Stimulated activated CD4-positive, alpha-beta T cell treated with anti-CD3 and anti-CD28 coated beads, Interleukin-15, amount 100 ng/mL, for 24 hours (primary cell): ENCODE measurements at places on chromosomes 5 and 9.

DNA sequence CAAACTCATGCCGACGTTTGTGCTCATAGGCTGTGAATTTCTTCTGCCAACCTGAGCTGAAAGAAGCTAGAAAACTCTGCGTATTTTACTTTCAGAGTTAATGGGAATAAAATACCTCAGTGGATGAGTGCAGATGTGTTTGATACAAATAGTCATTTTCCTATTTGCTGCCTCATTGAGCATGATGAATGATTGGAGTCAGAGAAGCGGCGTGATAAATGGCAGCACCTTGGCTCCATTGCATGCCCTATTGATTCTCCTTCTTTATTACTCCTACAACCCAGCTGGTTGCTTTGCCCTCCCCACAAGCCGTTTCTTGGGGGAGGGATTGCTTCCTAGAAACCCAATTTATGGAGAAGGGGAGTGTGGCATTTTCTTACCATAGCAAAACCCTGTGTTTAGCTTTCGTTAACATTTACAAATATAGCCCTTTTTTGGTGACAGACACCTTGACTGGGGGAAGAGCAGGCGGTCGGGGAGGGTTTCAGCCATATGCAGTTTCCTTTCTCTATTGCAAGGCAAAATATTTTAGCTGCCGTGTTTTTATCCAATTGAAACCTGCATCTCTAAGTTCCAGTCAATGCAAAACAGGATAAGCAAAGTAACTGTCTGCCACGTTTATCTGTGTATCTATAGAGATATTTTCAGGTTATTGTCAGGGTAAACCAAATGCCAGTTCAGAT, 93.1 kb upstream of the TBCA start:
- DNase-seq = no peak

- no peak for DNase-seq
Observed at GRCh38 chr9:98134702-98135557, 15.9 kb upstream of the TRIM14 start.

DNA sequence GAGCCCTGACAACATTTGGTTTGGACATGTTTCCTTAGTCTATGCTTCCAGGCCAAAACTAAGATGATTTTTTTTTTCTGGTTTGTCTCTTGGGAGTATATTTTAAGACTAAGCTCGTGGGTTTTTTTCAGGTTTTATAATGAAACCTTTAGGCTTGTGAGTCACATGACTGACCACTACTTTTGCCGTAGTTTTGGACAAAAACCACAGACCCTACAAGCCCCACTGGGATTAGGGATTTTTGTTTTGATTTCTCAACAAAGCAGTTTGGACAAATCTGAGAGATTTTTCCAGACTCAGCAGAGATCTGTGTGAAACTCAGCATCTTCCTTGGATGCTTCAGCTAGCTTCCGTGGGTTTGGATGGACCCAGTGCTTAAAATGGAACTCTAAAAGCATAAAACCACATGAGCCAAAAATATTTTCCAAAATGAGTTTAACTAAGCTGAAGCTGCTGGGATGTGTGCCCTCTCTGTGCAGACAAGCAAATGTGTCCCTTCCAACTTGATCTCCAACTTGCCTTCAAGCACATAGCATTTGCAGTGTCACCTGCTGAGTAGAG, 70.3 kb upstream of the SMIM15 start:
- DNase-seq = no peak

DNA sequence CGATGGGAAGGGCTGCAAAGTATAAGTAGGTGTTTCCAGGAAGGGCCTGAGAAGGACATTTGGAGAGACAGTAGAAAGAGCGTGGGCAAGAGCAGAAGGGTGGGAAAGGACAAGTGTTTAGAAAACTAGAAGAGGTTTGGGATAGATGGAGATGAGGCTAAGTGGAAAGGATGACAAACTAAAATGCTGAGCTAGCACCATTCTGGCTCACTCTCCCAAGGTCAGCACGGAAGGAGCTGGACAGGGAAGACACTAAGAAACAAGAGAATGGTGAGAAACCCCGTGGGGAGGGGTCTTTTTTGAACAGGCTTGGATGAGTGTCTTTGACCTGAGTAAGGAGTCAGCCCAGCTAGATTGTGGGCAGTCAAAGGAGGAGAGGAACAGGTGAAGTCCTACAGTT, 286.0 kb downstream of the CDK5RAP2 start:
- DNase-seq = no peak

DNA sequence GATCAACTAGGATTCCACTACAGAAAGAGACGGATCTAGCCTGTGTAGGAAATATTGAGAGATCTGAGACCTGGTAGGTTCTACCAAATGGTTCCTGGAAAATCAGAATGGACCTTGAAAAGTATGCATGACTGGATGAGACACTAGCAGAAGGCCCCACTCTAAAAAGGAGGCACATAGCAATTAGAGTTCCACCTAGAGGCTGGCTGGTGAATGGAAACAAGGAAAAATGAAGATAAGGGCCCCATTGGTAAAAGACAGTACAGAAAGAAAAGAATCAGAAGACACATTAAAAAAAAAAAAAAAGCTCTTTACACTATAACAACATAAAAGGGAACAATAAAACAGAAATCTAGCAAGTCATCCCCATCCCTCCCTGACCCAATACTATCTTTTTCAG, 518.5 kb downstream of the NR2F1-AS1 start:
- no peak for DNase-seq

GRCh38 chr9:87379300-87379699, 118.4 kb upstream of the DAPK1 start:
- DNase-seq = no peak

GRCh38 chr5:83889971-83890745, 169.5 kb upstream of the HAPLN1 start:
- DNase-seq = no peak

DNA sequence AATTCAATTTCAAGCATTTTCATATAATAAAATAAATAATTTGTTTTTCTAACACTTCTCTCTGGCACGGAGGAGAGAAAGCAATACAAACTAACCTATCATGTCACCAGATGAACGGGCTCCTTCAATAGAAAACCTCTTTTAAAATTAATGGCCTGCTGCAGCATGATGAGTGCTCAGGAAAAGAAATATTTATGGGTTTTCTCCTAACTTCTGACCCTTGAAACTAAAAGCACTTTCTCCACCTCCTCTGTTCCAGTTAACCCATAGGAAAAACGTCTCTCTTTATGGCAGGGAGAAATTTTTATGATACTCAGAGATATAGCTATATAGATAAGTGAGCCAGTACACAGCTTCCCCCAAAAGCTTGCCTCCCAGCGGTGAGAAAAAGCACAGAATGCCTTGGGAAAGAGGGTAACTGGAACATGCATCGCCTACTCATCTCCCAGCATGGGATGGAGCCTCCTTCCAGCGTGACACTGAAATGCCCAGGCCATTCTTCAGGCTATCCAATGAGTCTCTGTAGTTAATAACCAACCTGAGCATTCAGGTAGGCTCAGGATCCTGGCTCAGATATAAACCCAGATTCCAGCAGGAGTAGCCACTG, 963.0 kb upstream of the DMAC1 start:
- no peak for DNase-seq

DNA sequence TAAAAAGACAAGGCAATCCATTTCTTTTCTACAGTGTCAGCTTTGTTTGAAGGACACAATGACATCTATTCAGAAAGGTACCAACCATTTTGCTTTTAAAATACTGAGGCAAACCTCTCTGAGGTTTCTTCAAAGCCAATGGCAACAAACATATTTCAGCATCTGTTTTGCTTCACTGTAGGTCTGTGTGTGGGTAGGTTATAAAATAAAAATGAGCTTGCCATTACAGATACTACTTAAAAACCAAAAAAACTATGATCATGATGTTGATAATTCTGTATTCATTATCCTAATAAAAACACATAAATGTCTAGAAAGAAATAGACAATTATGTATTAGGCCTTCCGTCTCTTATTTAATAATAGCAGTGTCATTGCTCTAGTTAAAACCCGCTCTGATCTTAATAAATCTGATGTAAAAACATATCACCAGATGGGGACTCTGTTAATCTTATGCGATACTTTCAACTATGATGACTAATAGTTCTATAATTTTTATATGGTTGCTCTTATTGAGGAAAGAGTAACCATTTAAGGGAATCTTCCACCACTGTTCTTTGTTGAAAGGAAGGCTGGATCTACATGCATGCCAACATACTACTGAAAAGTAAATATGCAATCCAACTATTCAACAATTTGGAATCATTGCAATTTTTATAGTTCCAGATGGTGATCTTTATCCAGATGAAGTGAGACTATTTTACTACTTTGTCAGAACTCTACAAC, 647.2 kb downstream of the PDE4D start:
- DNase-seq = no peak

DNA sequence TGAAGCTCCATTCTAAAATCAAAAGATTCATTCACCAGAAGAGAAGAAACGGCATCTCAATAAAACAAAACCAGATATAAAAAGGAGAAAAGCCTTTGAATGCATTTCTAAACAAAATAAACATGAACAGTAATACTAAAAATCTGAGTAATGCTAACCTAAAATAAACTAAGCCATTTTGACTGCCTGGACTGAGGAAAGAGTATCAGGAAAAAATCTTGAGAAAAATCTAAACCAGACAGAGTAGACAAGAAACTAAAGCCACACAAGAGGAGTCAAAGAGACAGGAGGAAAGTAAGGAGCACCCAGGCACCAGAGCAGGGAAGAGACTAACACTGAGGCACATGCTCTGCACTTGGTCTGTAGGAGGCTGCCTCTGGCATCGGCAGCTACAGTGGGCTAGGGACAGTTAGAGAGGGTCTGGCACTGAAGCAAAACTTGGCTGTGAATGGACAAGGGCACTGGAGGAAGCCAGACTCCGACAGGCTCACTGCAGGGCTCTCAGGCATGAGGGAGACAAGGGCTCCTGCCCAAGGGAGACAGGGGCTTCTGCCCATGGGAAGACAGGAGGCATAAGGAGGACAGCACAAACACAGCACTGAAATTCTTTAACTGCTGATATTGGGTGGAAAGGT, 50.2 kb downstream of the DROSHA start:
- no peak for DNase-seq

- no peak for DNase-seq
Observed at GRCh38 chr5:67292201-67292940, 95.8 kb upstream of the CD180 start.

DNA sequence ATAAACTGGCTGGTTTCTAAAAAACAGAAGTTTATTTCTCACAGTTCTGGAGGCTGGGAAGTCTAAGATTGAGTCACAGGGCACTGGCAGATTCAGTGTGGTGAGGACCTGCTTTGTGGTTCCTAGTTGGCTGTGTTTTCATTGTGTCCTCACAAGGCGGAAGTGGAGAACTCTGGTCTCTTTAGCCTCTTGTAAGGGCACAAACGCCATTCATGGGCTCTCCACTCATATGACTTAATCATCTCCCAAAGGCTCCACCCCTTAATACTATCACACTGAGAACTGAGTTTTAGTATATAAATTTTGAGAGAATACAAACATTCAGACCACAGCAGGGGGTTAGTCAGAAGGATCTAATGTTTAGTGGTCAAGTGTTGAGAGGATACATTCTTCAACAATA, 208.2 kb downstream of the SEC61B start:
- no peak for DNase-seq

DNA sequence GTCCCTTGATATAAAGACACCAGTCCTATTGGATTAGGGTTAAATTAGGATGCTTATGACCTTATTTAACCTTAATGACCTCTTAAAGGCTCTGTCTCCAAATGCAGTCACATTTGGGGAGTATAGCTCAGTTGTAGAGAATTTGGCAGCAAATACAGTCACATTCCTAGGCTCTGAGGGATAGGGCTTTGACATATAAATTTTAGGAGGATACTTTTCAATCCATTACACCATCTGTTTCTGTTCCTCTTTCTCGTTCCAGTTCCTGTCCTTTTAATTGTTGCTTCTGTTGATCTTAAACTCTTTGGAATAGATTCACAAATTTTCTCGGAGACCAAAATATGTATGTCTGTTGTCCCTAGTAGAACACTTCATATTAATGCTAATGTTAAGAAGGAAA, 390.0 kb upstream of the PCSK5 start:
- no peak for DNase-seq
